ENCODE measurements at places on chromosomes 11 and 22.

DNA sequence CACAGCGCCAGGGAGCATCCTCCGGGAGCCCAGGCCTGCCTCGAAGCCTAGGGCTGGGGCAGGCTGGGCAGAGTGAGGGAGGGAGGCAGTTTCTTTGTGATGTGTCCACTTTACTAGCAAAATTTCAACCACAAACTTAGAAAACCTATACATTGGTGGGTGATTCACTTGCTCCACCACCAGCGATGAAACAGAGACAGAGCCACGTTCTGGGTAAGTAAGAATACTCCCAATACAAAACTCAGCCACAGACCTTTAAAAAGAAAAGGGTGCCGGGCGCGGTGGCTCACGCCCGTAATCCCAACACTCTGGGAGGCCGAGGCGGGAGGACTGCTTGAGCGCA lies 22.3 kb downstream of the CDKN1C start:
- no peak for DNase-seq

GRCh38 chr22:39389420-39389819 lies 10.2 kb upstream of the TAB1 start:
- DNase-seq = no peak

GRCh38 chr22:30697975-30698374 lies 3.3 kb downstream of the OSBP2 start:
- DNase-seq = no peak

- no peak for DNase-seq
Observed at GRCh38 chr11:92098172-92098571, 126.4 kb upstream of the FAT3 start.

- DNase-seq = no peak
Observed at GRCh38 chr11:778976-779954, 2.0 kb upstream of the GATD1 start.

DNA sequence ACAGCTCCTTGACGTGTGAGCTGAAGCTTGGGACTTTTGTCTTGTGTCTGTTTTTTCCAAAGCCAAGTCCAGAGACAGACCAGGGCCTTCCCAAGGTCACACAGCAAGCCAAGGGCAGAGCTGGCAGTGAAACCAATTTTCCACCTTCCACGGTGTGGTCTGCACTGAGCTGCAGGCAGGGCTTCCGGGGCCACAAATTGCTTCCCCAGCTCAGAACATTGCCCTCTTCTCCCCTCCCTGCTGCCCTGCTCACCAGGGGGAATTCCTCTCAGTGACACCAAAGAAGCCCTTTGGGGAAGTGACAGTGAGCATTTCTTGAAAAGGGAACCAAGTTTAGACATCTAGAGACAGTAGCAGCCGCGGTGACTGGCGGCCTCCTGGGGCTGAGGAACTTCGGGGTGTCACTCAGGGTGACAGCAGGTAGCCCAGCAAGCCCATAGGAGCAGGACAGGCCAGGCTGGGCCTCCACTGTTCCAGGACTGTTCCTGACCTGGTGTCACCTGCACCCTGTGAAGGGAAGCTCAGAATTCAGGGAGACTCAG lies 9.2 kb downstream of the FXYD2 start:
- DNase-seq = peak; percentile 54

- no peak for DNase-seq
Observed at GRCh38 chr11:19519353-19519752, 193.3 kb upstream of the NAV2 start.

GRCh38 chr11:69797156-69797555 lies 22.0 kb upstream of the FGF4 start:
- no peak for DNase-seq

- no peak for DNase-seq
Observed at GRCh38 chr11:114109206-114110090, 49.9 kb downstream of the ZBTB16 start.

DNA sequence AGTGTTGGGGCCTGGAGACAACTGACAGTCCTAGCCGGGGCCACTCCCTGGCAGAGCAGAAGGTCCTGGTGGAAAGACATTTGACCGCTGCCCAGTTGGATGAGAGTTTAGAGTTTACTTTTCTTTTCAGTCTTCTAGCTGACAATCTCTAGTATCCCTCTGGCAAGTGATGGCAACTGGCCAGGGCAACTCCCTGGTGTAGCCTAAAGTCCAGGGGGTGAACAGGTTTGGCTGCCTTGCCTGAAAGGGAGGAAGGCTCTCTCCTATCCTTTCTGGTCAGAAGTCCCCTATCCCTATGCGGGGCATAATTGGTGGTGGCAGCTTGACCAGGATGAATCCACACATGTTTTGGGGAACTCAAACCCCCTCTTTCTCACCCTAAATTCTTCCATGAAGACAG lies 16.8 kb upstream of the MSANTD2 start:
- DNase-seq = no peak

Measured in activated T-helper 9 cell treated with anti-CD3 and anti-CD28 coated beads, Interleukin-2, amount 50 U/mL, for 16 hours (primary cell).